ENCODE measurements at places on chromosomes 16 and 17.

DNA sequence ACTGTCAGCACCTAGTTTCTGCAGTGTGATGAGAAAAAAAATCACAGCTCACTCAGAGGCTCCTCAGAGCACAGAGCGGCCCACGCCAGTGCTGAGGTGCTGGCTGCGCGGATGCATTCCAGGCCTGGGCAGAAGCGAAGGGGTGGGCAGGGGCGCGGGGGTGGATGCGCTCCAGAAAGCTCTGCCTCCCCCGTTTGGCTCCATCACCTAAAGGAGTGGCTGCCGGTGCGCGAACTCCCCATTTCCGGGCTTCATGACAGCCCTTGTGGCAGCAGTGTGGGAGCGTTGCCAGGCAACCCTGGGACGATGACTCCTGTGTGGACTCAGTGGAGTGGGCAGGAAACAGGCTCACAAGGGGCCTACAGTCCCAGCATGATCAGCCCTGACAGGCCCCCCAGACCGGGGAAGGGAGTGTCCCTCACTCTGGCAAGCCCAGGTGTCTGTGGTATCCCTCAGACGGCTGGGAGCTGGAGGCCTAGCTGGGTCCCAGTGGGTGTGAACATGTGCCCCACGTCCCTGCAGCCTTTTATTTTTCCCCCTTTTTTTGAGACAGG is 32.8 kb upstream of the NUDT16L1 start:
- peak; percentile 40 for DNase-seq

GRCh38 chr17:75152922-75153779 is 1.2 kb downstream of the JPT1 start:
- DNase-seq = no peak

DNA sequence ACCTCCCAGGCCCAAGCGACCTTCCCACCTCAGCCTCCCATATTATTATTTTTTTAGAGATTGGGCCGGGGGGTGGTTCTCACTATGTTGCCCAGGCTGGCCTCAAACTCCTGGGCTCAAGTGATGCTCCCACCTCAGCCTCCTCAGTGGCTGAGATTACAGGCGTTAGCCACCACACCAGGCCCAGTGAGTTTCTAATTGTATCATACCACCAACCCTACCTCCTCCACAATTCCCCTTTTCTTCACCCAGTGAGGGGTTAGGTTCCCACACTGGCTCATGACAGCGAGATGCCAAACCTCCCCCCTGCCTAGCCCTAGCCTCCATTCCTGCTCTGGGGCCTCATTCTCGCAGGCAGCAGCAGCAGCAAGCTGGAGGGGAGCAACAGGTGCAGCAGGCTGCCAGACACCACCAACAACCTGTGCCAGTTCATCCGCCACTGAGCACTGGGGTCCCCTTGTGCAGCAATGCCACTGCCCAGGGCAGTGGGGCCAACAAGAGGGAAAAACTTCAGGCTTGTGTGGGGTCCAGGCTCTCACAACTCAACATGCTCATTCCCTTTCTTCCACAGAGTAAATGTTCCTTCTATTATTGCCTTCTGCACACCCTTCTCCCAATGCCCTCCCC is 9.1 kb downstream of the ATP6V0D1 start:
- no peak for DNase-seq

DNA sequence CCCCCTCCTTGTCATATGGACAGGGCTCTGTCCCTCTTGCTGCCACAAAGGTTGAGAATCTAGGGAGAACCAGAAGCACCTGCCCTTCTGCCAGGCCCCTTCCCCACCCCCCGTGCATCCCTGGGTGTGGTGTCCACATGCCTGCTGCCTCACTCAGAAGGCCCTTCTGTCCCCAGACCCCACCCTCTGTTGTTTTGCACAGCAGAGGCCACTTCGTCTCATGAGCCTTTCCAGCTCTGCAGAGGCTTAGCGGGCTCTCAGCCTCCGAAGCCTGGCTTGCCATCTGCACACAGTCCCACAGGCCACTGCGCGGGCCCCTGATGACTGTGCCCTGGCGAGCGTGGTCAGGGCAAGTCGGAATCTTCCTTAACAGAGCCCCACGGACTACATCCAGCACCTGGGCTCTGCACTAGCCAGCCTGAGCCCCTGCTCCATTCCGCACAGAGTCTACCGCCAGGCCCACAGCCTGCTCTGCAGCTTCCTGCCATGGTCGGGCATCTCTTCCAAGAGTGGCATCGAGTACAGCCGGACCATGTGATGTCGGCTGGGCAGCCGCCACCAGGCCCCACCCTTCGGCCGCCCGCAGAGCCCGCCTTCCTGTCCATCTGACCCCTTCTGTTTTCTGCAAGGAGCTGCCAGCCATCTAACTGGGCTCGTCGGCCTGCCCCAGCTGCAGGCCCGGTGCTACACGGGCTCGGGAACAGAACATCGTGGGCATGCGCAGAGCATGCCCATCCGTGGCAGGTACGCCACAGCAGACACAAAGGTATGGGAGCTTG is 10.8 kb downstream of the C16orf90 start:
- no peak for DNase-seq

DNA sequence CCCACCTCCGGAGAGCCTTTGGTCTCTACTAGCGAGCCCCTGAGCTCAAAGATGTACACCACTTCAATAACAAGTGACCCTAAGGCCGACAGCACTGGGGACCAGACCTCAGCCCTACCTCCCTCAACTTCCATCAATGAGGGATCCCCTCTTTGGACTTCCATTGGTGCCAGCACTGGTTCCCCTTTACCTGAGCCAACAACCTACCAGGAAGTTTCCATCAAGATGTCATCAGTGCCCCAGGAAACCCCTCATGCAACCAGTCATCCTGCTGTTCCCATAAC is 702 bp downstream of the SPN start:
- DNase-seq = no peak

- DNase-seq = no peak
Measured at GRCh38 chr17:5591966-5592365, 7.7 kb upstream of the NLRP1 start.

DNA sequence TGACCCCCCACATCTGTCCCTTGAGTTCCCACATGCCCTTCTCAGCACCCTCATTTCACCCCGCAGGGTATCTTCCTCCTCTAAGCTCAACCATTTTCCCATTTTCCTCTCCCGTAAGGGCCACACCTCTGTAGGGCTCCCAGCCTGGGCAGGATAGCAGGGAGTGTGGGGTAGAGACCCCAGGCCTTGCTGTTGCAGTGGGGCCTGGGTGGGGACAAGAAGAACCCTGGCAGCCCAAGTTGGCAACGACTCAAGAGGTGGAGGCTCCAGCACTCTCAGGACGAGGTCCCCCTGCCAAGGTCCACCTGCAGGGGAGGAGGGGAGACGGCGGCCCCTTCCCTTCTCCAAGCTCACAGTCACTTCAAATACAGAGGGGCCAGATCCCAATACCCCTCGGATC is 2.0 kb upstream of the TMEM92 start:
- DNase-seq = no peak

- DNase-seq = no peak
Measured at GRCh38 chr17:70242781-70243437, 73.6 kb downstream of the KCNJ2 start.

- DNase-seq = peak; percentile 13
Measured at GRCh38 chr16:8677481-8677880, 3.1 kb downstream of the ABAT start.

- DNase-seq = no peak
Measured at GRCh38 chr17:79363552-79364275, 247.1 kb downstream of the RBFOX3 start.

GRCh38 chr16:79429381-79430190 is 171.0 kb downstream of the MAF start:
- no peak for DNase-seq

DNA sequence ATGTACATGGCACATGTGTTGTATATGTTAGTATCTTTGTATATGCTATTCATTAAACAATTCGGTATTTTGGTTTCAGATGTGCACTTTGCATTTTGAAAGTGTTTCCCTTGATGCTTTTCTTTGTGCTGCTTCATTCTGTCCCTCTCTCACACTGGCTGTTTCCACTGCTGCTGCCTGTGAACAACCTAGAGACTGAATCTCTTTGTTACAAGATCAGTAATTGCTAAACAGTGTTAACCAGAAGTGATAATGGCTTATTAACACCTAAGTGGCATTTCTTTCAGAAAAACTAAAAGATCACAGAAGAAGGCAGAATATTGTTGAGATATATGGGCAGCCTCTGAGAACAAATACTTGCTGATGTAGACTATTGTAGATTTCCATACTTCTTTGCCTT is 84.7 kb downstream of the KIF2B start:
- DNase-seq = no peak

GRCh38 chr16:25063865-25064264 is 47.7 kb upstream of the LCMT1 start:
- no peak for DNase-seq

DNA sequence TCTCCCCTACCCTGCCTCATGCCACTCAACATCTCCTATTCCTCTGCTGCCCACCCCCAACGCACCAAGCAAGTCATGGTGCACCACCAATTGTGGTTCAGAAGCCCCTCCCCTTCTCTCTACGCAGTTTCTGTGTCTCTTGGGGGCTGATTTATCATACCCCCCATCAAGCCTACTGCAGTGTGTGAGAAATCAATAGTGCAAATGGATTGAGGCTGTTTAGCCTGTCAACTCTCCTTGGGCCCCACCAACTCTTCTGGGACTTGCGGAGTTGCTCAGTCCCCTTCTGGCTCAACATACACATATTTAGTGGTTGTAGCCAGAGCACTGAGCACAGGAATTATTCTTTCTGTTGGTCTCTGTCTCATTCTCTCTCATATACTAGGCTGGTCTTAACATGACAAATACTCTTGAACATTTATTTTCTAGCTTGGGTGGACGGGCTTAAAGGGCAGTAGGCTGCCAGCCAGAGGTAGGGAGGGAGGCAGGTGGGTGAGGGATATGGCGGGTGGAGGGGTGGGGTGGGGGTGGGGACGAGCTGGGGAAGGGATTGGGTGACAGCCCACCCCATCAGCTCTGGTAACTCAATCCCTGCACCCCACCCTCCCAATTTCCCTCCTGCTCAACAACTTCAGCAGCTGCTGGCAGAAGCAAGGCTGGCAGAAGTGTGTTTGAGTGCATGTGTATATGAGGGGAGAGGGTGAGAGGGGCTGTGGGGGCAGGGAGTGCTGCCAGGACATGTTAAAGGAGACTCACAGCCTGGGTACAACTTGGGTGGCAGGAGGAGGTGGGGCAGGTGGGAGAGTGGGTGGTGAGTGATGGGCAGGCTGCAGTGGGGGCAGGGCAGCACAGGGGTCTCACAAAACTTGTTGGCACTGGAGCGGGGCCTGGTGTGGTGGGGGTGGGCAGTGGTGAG is 4.9 kb downstream of the RARA start:
- no peak for DNase-seq

DNA sequence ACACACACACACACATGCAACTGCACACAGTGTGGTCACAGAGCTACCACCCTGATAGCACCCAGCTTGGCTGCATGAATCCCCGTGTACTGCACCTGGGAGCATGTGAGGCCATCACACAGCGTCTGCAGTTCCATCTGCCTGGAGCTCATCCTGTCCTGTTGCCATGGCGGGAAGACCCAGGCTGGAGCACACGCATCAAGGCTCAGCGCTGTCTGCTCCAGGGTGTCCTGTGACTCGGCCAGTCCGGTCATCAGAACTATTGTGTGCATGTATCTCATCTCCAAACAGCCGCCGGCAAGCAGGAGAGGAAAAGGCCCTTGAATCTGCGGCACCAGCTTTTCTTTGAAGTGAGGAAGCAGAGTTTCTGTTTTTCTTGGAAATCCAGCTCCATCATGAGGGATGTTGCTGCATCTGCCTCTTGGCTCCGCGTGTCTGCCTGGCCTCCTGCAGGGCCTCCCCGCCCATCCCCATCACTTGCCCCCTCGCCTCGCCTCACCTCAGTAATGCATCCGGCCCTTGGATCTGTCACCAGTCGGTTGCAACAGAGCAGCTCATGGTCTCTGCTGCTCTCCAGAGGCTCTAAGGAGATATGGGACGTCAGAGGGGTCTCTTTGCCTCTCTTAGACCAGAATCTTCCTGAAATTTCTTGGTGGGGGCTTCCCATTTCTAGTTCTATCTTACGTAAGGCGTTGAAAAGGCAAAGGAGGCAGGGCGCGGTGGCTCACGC is 23.7 kb downstream of the CACNG4 start:
- DNase-seq = no peak

Measured in stromal cell of bone marrow (primary cell).